Stimulated activated CD4-positive, alpha-beta T cell treated with anti-CD3 and anti-CD28 coated beads, Interleukin-2, amount 100 ng/mL, for 4 hours (primary cell): ENCODE measurements at places on chromosomes 5 and 9.

DNA sequence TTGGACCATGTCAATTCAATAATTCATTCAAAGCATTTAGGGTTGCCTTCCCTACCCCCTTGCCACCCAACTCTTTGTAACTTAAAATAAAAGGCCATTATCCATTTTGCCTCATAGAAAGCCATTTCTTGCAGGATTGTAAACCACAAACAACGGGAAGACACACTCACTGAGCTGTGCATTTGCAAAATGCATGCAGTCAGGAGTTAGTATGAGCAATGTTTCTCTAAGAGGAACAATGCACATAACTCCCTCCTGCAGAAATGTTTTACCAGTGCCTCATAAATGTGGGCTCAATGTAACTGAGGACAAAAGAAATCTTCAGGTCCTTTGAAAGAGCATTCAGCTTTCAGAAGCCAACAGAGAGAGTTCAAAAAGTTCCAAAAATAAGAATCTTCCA, 98.5 kb upstream of the ABCA1 start:
- DNase-seq, result no peak

DNA sequence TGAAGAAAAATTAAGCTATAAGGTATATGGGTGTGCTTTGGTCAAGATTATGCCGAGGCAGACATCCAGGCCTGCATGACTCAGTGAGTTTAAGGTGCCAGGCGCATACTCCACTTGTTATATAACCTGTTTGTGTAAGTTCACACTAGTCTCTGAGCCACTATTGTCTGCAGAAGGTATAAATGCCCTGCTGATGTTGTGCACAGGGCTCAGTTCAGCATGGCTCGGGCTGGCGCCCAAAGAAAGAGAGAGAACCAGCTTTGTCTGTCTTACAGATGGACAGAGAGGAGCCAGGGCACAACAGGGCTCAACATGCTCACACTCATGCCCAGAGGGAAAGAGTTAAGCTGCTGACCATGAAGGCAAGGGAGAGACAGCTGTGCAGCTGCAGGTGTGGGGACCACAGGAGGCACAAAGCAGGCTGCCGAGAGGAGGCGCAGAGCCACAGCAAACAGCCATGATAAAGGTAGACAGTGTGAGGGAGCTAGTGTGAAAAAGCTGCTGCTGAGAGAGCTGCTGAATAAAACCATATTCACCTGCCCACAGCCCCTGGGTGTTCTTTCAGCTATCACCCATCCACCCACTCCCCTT, 1587.6 kb upstream of the C9orf72 start:
- no peak for DNase-seq

- no peak for DNase-seq
These were observed 482.9 kb downstream of the AGTPBP1 start for GRCh38 chr9:85258823-85259370.

DNA sequence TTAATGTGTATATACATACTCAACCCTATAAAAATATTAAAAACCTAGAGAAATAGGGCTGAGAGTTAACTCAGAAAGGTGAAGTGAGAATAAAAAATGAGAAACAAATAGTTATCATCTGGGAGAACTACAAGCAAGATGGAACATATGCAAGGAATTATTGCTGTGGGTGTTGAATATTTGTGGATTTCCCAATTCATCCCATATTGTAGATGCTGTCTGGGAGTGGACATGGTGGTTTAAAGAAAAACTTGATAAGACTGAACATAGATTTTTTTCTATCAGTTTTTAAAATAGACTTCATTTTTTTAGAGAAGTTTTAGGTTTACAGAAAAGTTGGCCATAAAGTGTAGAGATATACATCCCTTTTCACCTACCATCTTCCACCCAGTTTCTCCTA, 263.5 kb downstream of the SPATA31D1 start:
- no peak for DNase-seq

GRCh38 chr5:73405691-73406090, 42.9 kb downstream of the FOXD1 start:
- no peak for DNase-seq

DNA sequence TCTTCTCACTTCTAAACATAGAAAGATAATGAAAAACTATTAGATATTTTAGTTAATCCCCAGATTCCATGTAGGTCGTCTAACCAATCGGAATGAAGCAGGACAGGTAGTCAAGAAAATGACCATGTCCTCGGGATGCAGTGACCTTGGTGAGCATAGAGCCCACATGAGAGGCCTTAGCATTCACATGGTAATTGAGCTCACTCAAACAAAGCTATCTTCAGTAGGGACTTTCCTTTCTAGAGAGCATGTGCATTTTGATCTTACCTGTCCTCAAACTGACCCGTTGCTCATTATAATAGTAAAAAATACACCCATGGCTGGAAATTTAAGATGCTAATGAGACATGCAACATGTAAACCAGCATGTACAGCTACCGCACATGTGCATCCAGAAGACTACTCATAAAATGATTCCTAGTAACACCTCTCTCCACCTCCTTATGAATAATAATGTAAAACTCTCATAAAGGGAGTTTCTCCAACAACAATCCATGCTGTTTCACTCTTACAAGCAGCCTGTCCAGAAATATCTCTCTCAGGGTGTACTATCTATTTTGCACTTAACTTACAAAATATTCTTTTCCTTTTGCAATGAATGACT, 274.0 kb upstream of the CDH9 start:
- no peak for DNase-seq

DNA sequence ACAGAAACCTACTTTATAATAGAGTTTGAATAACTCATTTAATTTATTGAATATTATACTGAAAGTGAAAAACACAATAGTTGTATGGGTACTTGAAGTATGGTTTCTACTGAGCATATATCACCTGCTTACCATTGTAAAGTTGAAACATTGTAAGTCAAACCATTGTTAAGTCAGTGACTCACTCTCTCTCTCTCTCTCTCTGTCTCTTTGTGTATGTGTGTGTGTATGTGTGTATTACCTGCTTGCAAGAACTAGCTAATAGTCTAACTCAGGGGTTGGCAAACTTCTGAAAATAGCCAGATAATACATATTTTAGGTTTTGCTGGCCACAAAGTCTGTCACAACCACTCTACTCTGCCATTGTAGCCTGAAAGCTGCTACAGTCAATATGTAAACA, 564.3 kb upstream of the ZNF608 start:
- no peak for DNase-seq

DNA sequence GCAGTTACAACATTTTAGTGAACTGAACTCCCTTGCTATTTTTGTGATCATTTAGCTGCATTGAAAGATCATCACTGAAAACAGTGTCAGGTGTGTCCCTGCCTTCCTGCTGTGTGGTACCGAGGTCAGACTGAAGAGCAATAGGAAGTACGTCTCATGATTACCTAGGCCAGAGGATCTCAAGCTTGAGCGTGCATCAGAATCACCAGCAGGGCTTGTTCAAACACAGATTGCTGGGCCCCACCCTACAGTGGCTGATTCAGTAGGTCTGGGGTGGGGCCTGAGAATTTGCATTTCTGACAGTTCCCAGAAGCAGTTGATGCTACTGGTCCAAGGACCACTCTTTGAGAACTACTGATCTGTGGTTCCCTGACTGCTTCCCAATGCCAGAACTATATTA, 159.6 kb downstream of the ACTL7B start:
- DNase-seq, result no peak

- DNase-seq, result no peak
These were observed 46.7 kb downstream of the GDNF start for GRCh38 chr5:37792975-37793631.

- no peak for DNase-seq
These were observed 26.0 kb upstream of the SVEP1 start for GRCh38 chr9:110605565-110605964.

GRCh38 chr9:97060796-97061195, 21.9 kb upstream of the CTSV start:
- DNase-seq, result no peak

GRCh38 chr9:5612185-5612530, 16.7 kb upstream of the RIC1 start:
- DNase-seq, result no peak

DNA sequence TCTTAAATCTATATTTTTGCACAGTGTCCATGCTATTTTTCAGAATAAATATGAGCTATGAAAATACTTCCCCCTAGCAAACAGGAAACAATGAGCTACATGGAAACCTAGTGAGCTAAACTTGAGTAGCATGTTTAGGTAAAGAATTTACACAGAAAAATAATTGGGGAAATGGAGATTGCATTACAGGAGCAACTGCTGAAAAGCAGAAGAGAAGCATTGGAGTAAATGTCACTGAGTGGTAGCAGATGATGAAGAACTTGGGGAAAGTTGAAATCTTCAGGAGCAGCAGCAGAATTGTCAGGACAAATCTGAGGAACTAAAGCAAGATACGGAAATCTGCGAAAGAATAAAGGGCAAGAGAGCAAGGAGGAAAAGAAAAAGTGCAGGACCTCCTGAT, 610.3 kb downstream of the TLE1 start:
- DNase-seq, result no peak

DNA sequence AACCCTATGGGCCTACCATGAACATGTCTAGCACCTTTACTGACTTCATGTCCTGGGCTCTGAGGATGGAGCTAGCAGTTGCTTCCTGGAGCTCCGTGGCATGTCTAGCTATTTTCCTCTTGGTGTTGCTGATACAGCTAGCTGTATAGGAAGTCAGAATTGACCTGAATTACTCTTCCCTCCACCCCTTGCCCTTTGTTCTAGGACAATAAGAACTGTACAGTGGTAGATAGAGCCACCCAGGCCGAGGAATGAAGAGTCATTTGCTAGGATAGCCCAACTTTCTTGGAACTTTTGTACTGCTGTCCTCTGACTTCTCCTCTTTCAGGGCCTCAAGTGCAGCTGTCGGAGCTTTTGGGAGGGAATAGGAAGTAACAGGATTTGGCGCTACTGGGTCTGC, 109.9 kb upstream of the RUSC2 start:
- DNase-seq, result no peak

DNA sequence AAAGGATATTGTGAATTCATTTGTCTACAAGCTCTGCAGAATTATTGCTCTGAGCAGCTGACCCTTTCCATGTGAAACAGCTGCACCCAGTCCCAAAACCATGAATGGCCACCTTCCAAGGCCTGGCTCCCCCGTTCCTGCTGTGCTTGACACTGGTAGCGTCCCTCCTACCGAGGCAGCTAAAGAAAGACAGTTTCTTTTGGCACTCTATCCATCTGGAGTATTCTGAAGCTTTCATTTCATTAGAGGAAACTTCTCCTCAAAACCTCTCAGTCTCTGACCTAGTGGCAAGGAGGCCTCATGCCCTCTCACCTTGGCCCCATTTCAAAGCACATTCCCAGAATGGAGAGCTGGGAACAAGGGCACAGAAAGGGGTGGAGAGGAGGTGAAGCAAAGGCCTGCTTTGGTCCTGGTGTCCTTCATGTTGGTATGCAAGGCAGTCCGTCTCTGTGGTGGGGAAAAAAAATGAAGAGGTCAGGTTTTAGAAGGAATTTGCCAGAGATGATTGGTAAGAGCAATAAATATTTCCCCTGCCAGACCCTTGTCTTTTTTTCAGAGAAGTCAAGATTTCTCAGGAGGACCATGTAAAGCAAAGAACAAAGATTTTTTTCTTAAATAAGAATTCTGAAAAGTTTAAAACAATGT, 232.0 kb downstream of the RFK start:
- no peak for DNase-seq

- DNase-seq, result peak; percentile 15
These were observed 1.2 kb upstream of the NSD1 start for GRCh38 chr5:177132136-177133095.

- DNase-seq, result no peak
These were observed 335.8 kb upstream of the PUM3 start for GRCh38 chr9:3179711-3180110.

- DNase-seq, result no peak
These were observed 22.1 kb upstream of the KIF2A start for GRCh38 chr5:62283861-62284260.
